Esophagus mucosa (tissue), 1 donor: ENCODE measurements at places on chromosomes 6 and 20. TPM values are rescaled to one million over a fixed set of nuclear protein-coding genes. Genes with fewer than 3 reads are reported as not detected.

The BHLHE23 gene
- not detected for total RNA-seq

The NNAT gene
- 0.28 TPM for total RNA-seq

DNA sequence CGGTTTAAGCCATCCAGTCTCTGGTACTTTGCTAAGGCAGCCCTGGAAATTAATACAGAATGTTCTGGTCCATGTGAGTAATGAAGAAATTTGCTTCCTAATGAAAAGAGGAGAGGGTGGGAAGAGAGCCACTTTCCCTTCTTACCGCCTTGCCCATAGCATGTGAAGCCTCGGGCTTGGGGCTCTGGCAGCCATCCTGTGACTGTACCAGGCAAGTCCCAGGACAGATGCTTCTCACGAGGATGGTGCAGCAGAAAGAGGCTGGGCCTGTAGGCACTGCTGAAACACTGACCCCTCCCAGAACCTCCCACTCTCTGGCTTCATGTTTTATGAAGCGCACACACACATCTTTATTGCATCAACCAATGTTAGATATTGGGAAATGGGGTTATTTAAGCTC is 74.8 kb downstream of the IYD start:
- no peak for ATAC-seq

- ATAC-seq = no peak
Measured at GRCh38 chr20:41170386-41171105, 33.2 kb downstream of the PLCG1 start.

- ATAC-seq = no peak
Measured at GRCh38 chr6:16868968-16869367, 107.7 kb upstream of the ATXN1 start.

DNA sequence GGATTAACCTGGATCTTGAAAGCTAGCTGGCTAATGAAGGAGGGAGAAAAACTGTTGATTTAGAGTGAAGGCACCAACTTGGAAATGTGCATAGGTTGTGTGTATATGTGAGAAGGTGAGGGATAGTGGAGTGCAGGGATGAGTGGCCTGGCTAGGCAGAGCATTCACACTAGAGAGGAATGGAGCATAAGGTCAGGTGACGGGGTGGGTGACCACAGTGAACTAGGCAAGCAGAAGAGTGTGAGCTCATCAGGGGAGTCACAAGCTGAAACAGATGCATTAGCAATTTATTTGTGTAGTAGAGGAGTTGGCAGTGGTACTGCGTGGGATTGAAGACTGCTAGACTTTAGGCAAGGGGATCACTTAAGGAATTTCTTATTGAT is 10.5 kb downstream of the ANKRD66 start:
- ATAC-seq = no peak

DNA sequence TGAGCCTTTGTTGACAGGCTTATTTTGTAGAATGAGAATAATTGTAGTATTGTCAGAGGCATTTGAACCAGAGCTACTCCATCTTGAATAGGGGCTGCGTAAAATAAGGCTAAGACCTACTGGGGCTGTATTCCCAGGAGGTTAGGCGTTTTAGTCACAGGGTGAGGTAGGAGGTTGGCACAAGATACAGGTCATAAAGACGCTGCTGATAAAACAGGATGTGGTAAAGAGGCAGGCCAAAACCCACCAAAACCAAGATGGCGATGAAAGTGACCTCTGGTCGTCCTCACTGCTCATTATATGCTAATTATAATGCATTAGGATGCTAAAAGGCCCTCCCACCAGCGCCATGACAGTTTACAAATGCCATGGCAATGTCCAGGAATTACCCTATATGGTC is 82.7 kb downstream of the PFDN4 start:
- no peak for ATAC-seq

The MEI4 gene
- not detected for total RNA-seq

GRCh38 chr20:21685981-21686380 is 19.5 kb upstream of the PAX1 start:
- ATAC-seq = no peak

DNA sequence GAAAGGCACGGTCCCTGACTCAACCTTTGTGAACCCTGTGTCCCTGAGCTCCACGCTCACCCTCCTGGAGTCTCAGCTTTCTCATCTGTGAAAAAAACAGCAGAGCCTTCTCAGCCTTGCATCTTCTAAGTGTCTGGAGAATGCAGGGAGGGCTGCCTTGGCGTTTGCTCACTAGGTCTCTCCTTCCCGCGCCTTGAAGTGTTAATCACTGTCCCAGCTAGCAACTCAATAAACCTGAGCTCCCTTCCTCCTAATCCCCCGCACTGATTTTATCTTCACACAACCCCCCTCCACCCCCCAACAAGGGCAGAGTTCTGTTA is 34.9 kb upstream of the FOXC1 start:
- ATAC-seq = peak; percentile 16

DNA sequence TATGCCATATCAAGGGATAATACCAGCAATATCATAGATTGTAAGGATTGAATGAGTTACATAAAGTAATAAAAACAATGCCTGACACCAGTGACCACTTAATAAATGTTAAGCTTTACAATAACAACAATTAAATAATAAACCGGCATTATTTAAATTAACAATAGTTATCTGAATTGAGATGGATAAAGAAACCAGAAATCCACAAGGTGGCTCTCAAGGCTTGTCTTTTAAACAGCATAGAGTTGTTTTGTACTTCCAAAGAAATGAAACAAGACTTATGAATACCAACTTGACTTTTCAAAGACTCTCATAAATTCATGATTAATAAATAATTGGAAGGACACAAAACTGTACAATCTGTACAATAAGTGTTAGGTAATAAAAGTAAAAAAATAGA is 203.1 kb downstream of the ASCC3 start:
- no peak for ATAC-seq

- ATAC-seq = peak; percentile 11
Measured at GRCh38 chr6:162726947-162727321, 632 bp downstream of the PRKN start.

DNA sequence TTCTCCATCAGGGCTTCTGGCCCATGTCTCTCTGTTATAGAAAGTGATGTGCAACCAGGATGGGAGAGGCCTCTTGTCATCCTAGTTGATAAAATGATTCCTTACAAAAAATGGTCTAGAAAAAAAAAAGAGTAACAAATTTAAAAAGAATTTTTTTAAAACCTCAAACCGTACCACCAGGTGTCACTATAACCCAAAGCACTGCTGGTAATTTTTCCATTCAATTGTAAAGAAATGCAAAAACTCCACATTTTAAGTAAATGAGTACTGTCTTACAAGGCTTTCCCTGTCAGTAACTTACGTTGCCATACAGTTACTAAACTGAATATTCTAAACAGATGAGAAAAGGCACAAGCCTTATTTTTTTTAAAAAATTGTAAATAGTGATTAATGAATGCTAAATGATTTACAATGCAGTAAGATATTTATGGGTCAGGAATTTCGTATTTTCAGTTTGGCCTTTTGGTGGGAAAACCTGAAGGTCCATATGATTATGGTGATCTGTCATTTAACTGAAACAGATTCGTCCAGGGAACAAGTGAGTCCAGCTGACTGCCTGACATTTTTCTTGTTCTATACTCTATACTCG is 95.4 kb downstream of the OGFRL1 start:
- no peak for ATAC-seq

DNA sequence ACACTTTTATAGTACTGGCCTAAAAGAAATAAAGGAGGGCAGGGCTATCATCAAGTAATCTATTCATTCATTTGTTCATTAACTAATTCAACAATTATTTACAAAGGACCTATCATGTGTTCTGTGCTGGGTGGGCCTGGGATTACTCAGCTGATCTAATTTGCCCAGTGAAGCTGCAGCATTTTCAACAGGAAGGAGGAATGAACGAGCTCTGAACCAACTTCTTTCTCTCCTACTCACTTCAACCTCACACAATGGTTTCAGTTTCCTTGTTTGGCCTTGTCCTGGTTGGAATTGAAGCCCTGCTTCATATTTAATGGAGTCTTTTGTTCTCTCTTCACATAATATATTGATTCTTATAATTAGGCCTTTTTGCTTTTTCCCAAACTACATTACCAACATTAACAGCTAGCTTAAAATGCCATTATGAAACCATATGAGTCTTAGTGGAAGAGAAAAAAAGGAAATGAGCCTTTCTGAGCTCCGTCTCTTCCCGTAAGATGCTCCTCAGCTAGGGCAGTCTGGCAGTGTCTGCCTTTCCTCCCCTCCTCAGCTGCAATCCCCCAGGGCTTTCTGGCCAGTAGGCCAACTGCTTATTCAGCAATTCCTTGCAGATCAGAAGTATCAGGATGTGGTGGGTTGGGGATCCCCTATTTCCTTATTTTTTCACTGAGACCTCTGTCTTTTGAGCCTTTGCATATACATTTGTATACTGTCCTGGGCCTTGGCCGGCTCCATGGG is 79.4 kb upstream of the NRN1 start:
- no peak for ATAC-seq

DNA sequence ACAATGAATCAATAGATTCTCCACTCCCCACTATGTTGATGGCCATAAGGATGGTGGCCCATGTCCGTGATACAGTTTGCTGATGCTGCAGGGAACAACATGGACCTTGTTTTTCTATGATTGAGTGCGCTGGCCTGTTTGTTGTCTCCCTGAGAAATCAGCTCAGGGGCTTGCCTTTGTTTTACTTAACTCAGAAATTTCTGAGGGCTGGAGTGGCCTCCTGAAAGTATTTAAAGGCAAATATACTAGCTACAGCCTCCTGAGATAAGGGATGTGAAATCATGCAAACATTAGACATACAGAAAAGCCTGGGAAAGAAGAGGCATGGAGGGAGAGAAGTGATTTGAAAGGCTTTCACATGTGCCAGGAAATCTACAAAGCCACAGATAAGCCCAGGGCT is 170.3 kb upstream of the FLRT3 start:
- no peak for ATAC-seq

DNA sequence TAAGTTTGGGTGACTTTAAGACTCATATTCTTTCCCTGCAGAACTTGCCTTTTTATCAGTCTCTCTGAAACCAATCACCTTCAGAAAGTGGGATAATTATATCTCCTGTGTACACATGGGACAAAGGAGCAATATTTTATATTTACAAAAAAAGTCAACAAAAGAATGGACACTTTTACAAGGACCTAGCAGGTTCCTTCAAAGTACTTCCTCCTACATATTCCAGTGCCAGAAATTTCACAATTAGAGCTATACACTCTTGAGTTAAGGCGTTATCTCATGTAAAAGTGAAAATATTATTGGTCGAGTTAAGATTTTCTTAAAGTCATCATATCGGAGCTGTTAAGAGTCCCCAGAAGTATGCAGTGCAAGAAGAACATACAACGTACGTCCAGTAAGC is 98.9 kb upstream of the MAFB start:
- no peak for ATAC-seq

GRCh38 chr6:78688668-78689067 is 178.7 kb upstream of the IRAK1BP1 start:
- ATAC-seq = no peak

DNA sequence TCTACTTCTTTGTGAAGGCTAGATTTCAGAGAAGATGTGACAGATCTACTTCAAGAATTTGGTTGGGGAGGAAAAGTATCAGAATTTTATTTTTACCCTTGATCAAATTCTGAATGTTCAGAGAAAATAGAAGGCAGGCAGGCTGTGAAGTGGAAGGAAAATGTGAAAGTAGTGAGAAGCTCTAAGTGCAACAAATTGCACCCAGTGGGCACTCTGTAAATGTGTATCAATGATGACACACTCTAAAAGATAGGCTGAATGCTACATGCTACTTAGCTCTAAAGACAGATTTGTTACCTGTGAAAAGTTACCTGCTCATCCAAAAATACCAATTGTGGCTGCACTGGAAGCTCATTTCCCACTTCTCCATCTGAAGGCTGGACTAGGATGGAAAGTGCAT is 438.6 kb downstream of the PKHD1 start:
- ATAC-seq = no peak

GRCh38 chr20:46699651-46700359 is 9.6 kb upstream of the SLC2A10 start:
- peak; percentile 63 for ATAC-seq

The EPPIN gene
- total RNA-seq = not detected

DNA sequence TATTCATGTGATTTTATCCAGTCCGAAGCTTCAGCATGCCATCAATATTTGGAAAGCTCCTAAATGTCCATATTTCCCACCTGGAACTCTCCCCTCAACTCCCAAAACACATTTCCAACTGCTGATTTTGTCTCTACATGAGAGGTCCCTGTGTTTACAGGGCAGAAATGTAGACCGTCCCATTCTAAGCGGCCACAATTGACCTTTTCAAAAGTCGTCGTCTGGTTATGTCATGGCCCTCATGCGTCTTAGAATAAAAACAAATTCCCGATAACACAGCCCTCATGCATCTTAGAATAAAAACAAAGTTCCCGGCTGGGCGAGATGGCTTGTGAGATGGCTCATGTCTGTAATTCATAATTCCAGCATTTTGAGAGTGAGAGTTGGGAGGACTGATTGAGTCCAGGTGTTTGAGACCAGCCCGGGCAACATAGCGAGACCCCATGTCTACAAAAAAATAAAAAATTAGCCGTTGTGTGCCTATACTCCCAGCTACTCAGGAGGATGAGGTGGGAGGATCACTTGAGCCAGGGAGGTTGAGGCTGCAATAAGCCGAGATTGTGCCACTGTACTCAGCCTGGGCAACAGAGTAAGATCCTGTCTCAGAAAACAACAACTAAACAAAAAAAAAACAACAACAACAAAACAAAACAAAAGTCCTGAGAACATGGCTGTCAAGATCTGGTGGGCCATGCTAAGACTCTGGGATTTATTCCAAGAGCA is 6.4 kb upstream of the ZNF217 start:
- ATAC-seq = no peak

The ELOVL4 gene
- total RNA-seq = 6.8 TPM

DNA sequence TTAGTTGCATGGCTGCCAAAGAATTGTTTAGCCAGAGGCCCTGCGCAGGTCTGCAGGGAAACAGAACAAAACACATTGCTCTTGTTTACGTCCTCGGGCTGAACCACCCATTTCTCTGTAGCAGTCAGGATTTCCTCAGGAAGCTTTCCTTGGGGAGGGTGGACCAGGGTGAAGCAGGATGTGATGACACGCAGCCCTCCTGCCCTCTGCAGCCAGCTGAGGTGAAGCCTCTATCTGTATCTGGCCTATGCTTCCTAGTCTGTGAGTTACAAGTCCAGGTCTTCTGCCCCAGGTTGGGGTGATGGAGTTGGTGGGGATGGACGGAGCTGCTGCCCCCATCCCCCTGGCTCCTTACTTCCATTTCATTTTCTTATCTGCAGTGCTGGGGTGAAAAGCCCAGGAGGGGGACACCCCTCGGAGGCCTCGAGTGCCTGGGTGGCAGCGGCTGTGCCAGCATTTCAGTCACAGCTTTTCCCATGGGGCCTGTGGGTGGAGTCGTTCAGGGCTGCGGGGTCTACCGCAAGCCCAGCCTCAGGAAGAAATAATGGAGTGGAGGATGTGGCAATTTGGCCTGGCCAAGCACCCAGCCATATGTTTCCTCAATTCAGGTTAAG is 24.9 kb downstream of the SASH1 start:
- peak; percentile 64 for ATAC-seq
